ENCODE measurements at places on chromosomes 16 and 17.

- DNase-seq, result no peak
Measured at GRCh38 chr16:72355561-72355960, 183.6 kb upstream of the PMFBP1 start.

GRCh38 chr17:38557836-38558727 lies 47.7 kb downstream of the SRCIN1 start:
- DNase-seq, result peak; percentile 69

DNA sequence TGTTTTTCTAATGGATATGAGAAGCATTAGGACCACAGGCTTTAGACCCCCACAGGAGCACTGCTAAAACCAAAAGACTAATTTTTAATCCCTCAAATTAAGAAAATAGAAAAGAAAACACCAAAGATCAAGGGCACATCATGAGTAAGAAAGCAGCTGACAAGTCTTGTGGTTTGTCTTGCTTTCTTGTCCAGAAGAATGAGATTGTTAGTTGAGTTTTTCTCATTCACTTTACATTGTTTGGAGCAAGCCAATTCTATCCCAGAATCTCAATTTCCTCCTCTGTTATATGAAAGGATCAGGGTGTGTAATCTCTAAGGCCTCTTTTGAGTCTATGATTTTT lies 899.0 kb downstream of the KCNJ2 start:
- DNase-seq, result no peak

DNA sequence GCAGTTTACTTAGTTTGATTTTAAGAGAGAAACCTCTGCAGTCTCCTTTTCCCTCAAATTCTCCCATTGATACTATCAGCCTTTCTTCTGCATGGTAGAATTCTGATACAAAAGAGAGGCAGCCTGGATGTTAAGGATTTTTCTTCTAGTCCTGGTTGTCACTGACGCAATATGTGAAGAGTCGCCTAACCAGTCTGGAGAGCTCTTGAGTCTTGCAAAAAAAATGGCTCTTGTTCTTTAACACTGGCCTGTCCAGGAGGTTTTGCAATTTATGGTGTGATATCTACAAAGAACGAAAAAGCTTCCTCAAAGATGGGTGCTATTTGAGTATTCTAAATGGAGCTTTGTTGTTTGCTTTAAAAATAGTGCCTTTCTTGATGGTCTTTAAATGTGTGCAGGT lies 28.9 kb downstream of the COX10 start:
- DNase-seq, result no peak

DNA sequence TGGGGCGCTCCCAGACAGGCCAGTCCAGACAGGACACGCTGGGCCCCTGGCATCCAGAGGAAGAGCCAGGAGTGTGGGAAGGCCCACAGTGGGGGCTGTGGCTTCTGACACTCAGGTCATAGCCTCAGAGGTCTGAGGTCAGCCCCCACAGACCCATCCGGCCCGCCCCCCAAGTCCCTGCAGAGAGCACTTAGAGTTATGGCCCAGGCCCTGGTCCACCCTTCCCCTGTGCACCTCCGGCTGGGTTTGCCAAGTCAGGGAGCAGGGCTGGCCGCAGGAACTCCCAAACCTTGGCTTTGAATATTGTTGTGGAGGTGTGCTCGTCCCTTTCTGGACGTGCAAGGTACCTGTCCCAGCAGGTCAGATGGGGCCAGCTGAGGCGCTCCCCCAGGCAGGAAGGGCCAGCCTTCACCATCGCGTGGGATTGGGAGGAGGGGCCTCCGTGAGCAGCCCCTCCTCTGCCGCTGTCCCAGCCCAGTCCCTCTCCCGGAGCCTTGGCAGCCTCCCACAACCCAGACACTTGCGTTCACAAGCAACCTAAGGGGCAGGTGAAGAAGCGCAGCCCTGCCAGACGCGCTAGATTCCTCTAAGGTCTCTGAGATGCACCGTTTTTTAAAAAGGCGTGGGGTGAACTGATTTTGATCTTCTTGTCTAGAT lies 74.6 kb downstream of the SOCS1 start:
- DNase-seq, result no peak

GRCh38 chr17:79990051-79990592 lies 45.5 kb downstream of the TBC1D16 start:
- no peak for DNase-seq

DNA sequence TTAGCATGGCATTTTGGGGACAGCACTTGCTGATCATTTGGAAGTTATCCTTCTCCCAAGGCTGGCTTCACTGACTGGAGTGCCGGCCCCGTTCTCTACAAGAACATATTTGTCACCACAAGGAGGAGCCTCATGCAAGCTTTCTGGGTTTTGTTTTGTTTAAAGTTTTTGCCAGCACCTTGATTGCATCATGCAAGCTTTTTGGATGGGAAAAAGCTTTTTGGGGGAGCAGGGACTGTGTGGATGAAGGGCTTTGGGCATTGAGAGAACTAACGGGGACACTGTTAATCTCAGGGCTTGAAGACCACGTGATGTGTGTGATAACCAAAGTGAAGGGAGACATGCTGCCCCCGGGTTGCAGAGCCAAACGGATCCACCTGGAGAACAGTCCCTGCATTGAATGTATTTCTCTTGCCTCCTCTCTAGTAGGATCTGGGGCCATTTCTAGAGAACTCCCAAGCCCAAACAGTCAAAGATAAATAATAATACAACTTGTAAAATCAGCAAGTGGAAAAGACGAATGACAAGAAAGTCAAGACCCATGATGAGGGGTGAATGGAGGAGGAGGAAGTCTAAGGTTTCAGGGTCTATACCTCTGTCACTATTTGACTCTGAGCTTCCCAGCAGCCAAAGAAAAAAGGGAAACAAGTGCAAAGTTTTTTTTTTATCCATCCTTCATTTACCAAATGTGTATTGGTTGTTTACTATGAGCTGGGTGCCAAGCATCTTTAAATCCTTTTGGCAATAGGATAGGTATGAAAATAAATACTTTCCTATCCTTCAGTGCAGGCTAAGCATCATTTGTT lies 17.2 kb downstream of the TMEM114 start:
- no peak for DNase-seq

GRCh38 chr17:80220054-80220735 lies at the start of the genes SGSH and SLC26A11:
Gene SGSH, minus strand, starts transcription at chr17:80220333. Its CDS starts 20 bp downstream, at chr17:80220313.
Gene SLC26A11, plus strand, starts transcription at chr17:80220427. Its CDS starts 1,134 bp downstream, at chr17:80221561.
- no peak for DNase-seq

DNA sequence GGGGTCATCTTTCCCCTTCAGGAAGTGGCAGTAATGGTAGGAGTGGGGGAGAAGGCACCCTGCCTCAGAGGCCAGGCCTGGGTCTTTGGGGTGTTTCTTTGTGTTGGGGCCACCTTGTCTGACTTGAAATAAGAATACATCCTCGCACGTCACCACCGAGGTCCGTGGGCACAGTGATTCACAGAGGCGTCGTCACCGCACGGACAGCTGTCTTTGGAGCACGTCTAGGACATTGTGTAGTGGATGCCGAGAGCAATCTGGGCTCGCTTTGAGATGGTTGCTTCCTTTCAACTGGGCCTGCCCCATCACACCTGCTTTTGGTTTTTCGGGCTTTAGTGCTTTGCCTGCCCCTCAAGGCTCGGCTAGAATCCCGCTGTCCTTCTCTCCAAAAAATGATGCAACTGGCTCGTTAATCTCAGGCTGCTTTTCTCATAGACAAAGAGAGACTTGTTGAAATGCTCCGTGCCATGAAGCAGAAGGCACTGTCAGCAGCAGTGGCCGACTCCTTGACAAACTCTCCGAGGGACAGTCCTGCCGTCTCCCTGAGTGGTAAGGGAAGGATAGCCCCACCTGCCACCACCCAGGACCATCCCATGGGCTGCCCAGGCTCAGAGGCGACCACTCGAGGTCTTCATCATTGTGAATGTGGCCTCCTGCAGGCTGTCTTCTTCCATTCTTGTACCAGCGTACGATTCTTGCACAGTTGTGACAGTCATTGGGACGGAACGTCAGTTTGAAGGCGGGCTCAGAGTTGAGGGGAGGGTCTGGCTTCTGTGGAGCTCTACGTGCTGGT lies 24.0 kb downstream of the GINS2 start:
- DNase-seq, result no peak

- DNase-seq, result no peak
Measured at GRCh38 chr17:6446516-6447100, 2.4 kb downstream of the PIMREG start.

DNA sequence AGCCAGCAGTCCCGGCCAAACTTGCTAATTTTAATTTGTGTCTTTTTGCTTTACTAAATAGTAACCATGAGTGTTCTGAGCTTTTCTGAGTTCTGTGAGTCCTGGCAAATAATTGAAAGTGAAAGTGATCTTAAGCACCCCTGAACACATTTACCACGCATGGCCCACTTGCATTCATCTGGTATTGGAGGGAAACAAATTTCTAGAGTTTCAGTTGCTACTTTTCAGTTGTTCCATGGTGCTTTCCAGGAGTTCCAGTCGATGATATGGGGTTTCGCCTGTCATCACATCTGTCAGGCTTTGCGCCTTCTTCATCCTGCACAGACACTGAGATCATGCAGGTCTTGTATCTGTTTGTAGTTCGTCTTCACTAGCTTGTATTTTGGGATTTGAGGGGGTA lies 44.1 kb downstream of the CRLF3 start:
- DNase-seq, result no peak

DNA sequence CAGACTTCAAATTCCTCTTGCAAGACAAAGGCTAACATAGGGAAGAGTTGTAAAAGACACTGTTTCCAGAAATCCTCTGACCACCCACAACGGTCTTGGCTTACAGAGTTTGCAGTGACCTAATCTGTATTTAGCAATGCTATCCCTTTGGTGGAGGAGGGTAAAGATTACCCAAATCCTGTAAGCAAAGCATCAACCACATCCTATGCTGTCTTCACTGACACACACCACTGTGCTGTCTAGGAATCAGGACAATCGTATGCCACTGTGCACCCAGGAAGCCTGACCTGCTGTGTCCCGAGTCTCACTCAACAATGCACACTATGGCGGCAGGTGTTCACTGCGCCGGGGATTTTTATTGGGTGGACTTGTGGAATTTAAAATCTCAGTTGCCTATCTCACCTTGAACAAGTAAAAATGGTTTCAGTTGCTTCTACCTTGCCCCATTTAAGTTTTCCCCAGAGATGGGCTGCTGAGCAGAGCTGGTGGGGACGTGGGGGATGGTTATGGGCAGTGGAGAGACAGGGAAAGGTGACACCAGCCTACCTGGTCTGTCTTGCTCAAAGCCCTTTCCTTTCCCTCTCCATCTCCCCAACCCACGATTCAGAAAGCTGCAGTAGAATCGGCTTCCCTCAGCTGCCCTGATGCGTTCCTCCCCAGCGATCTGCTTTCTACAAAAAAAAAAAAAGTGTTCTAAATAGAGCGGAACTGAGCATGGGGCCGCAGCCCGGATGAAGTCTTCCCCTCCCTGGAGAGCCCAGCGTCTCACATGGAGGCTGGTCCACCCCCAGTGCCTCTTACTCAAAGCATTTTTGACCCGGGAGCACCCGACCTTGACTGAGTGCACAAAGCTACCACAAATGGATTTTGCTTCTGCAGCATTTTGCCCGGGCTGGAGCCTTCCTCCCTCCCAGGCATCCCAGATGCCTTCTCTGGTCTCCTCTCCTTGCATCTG lies 271.5 kb downstream of the SOX9 start:
- peak; percentile 75 for DNase-seq

DNA sequence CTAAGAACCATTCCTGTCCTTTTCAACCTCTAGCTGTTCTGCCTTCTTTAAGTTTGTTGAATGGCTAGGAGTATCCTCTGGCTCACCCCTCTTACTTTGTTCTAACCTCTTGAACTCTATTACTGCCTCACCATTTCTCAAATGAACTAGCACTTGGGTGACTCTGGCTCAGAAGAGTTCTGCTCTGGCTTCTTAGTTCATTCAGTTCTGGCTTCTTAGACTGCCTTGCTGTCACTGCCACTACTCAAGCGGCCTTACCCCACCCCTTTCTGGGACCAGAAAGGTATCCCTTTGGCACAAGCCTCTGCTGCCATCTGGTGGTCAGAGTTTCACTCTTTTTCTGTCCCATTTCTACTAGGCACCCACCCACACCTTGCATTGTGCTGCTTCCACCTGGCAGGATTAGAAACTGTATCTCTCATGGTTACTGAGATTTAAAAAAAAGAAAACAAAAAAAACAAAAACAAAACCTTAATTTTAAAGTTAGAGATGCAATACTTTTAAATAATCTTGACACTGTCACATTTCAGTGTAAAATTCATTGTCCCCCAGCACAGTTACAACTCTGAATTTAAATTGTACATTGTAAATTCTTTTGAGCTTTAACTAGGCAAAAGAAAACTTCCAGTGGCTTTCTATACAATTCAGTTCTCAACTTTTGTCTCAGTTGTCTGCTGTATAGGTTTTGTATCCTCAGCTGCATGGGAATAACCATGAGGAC lies 6.9 kb upstream of the ABCA10 start:
- DNase-seq, result peak; percentile 42

DNA sequence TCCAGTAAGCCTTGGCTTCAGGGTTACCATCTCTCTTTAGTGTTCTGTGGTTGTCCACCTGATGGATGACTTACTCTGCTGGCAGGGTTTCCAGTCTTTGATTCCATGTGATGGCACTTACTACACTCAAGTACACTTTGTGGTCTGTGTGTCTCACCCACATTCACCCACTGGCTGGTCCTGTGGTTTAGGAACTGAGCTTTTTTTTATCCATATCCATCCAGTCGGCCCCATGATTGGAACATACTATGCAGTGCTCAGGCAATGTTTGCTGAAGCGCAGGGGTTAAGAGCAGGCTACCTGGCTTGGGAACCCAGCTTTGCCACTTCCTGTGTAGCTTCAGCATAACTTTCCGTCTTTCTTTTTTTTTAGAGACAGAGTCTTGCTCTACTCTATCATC lies 2.8 kb upstream of the FUS start:
- no peak for DNase-seq

DNA sequence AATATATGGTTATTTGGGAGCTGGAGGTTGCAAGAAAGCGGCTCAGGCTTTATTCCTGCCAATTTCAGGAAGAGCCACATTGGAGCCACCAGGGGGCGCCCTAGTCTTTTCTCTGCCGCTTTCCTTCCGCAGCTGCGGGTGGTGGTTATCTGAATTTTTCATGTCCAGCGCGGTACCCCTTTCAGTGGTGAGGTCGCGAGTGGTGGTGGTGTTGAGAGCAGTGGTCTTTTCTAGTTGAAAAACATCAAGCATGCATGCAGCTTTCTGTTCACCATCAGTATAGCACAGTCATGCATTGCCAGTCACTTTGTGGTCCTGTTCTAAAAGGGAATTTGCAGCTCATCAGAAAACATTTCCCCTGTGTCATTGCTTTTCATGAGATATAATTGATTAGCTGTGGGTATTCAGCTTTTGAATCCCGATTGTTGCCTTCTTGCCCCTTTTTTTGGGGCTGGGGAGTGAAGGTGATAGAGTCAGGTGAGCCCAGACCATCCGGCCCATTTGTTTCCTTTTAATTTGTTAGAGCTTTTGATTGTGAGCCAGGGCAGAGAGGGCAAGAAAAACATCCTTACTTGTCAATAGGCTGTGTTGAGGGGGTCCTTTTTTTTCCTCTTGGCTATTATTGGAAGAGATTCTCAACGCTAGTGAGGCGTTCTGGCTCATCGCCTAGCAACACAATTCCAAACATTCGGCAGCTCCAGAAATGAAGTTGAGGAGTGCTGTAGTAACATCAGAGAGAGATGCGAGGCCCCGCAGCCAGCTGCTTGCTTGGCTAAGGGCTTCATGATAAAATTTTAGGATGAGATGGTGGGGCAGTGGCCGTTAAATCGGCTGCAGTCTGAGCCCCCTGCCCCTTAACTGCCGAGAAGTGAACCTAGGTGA lies 119.0 kb downstream of the SNX29 start:
- peak; percentile 18 for DNase-seq
